Spinal cord (tissue), 10 donors: ENCODE measurements at places on chromosomes 12 and 14. TPM values are rescaled to one million over a fixed set of nuclear protein-coding genes. Genes with fewer than 3 reads are reported as not detected.

GRCh38 chr14:21723431-21724045 is 49.9 kb upstream of the OR4E1 start:
- no peak for DNase-seq

Gene GMFB
- polyA plus RNA-seq = 88.3 TPM

- peak; percentile 83 for DNase-seq
Measured at GRCh38 chr14:21092273-21093011, 6.0 kb downstream of the ZNF219 start.

Gene NPFF
- polyA plus RNA-seq = 5.9 TPM

GRCh38 chr14:89619596-89619995 is 202.6 kb upstream of the FOXN3 start:
- DNase-seq = no peak

DNA sequence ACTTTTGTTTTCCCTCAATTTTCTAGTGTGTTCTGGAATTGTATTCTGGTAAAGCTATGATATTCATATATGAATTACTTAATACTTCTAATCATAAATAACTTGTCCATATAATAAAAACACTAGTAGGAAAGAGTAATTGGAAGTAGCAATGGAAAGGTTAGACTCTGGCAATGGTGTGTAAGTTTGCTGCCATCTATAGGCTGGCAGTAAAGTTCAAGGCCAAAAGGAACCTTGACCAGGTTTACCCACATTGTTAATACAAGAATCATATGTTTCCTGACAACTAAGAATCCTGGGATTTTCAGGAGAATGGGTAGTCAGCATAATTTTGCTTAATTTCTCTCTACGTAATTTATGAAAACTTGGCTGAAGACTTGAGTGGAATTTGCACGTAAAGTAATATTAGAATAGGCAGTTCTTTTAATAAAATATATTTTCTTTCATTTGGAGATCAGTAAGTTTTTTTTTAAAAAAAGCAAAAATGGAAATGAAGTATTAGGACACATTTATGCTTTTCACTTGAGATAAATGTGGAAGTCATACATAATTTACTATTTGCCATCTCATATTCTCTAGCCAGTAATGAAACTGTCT is 926.7 kb downstream of the GALC start:
- DNase-seq = no peak

- no peak for DNase-seq
Measured at GRCh38 chr14:103542605-103543088, 13.7 kb downstream of the TRMT61A start.

DNA sequence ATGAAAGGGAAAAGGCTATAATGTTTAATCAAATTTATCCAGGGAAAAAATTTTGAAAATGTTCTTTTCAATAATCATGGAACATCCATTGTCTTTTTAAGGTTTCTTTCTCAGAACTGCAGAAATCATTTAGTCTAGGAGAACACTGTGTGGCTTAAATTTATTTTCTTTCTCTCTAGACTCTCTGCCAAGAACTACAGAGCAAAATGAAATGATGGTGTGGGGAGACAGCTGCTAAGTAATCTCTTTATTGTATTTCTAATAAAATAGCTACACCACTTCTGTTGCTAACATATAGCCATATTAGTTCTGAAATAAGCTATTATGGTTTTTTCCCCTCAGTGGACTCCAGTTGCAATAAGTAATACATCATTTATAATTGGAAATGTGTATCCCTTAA is 120.9 kb downstream of the EFCAB11 start:
- DNase-seq = no peak

DNA sequence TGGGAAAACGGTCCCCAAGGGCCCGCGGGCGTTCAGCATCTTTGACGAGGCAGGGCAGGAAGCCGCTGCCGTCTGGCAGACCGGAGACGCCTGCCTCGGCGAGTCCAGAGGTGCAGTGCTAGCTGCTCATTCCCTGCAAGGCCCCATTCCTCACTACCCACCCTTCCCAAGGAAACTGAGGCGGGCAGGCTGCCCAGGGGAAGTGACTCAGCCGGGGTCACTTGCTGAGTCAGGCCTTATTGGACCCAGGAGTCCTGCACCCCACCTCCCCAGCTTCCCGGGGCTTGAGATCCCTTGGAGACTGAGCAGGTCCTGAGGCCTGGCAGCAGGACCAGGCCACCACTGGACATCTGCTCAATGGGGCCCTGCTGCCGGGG is 3.7 kb downstream of the SH2B3 start:
- no peak for DNase-seq

Gene IRAK3
- 3.2 TPM for polyA plus RNA-seq

GRCh38 chr12:57162553-57163125 is 15.2 kb upstream of the LRP1-AS start:
- DNase-seq = no peak

DNA sequence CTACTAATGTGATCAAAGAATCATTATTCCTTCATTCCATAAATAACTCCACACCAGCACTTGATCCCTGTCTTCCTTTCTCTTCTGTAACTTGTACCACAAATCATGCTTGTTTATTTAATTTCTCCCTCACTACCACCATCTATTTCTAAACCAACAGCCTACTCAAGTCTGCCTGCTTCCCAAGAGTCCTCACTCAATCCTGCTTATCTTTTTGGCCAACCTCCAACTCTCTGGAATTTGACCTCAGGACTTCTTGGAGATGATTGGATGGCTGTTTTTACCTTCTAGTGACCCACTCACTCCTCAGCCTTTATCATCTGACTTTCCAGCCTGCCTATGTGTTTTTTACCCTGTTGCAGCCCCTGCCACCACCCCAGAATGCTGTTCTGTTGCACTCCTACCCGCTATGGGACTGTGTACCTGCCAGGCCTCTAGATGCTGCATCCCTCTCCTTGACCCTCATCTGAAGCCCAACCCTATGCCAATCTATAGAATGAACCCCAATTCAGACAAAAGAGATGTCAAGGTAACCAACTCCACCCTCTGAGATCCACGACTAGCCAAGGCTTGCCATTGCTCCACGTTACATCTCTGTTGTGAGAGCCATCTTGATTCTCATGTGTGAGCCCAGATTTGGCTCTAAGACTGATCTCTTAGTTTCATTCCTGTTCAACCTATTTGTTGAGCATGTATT is 150.2 kb upstream of the PLEKHG7 start:
- DNase-seq = no peak

DNA sequence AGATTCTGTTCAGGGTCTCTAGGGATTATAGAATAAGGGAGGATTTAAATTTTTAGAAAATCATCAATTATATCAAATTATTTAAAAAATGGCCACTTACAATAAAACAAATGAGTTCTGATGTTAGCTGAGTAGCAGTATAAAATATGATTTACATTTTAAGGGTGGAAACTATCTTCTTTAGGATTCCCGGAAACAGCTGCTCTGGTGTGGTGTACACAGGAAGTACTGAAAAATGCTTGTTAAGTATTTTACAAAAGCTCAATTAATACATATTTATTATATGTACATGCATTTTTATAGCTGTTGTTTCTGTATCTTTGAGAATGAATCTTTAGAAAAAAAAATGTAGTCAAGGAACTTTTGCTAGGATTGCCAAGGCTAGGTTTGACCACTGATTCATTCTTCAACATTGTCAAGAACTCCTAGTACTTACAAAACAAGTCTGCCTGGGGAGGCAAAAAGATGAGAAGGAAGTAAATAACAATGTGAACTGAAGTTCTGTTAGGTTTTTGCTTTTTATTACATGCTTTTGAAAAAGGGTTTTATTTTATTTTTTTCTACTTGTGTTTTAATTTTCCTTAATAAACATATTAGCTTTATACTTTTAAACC is 48.0 kb downstream of the ARF6 start:
- no peak for DNase-seq
